NCI-H146 (cell line): ENCODE measurements at places on chromosomes 2 and 18.
A peak's percentile ranks its signal among the peaks of the same experiment; 100 is the strongest.

DNA sequence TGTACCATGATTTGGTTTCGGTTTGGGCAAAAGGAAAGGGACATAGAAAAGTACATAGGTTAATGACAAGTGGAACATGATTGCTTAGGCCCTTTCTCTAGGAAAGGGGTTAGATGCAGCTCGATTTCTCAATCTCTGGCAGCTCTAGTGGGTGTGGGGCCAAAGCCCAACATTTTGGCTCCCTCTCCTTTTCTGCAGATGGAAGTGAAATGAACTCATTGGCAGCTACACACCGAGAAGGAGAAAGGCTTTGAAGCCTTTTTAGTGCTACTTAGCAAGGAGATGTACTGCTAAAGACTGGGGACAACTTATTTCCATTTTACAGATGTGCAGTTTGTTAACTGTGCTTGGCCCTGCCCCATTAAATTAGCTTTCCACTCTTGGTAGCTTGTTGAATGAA is 93.8 kb downstream of the LYPD6B start:
- DNase-seq, result no peak

- no peak for DNase-seq
Measured at GRCh38 chr2:46053564-46053963, 243.6 kb upstream of the EPAS1 start.

GRCh38 chr2:218060118-218060517 is 8.9 kb upstream of the RUFY4 start:
- DNase-seq, result no peak

GRCh38 chr2:149040451-149040850 is 2.0 kb downstream of the LYPD6B start:
- peak; percentile 28 for DNase-seq

DNA sequence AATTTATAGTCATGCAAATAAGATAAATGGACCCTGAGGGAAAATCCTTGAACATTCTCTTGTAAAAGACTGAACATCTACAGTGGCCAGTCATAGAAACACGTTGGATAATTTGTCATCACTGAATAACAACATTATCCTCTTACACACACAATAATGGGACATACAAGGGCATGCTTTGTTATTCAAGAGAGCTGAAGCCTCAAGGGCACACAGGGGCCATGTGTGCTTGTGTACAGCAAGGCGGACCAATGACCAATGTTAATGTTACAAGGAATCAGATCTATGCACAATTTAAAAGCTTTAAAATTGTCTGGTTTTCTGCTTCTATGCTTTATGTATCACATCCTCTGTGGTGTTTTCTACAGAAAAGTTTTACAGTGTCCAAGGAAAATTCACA is 23.7 kb downstream of the COL6A3 start:
- DNase-seq, result no peak

GRCh38 chr2:10406016-10406415 is 42.1 kb downstream of the ODC1 start:
- DNase-seq, result no peak

- DNase-seq, result no peak
Measured at GRCh38 chr2:119204525-119204924, 19.1 kb upstream of the STEAP3 start.

- no peak for DNase-seq
Measured at GRCh38 chr18:61917818-61918217, 25.0 kb upstream of the RNF152 start.

GRCh38 chr18:26290385-26290784 is 64.1 kb downstream of the TAF4B start:
- DNase-seq, result no peak

DNA sequence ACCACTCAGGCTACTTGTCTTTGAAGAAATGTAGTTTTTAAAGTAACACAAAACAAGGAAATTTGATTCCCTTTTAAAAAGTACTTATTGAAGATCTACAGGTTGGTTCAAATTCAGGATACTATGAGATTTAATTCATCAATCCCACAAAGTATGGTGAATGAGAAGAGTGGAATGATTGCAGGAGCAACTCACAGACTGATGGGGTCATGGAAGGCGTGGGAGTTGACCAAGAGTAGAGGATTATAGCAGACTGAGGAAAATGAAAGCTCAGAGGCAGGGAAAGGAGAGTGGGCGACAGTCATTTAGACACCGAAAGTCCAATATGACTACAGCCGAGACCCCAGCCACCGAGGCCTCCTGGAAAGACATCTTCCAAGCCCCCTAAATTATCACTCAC is 12.5 kb upstream of the DAPL1 start:
- DNase-seq, result no peak

DNA sequence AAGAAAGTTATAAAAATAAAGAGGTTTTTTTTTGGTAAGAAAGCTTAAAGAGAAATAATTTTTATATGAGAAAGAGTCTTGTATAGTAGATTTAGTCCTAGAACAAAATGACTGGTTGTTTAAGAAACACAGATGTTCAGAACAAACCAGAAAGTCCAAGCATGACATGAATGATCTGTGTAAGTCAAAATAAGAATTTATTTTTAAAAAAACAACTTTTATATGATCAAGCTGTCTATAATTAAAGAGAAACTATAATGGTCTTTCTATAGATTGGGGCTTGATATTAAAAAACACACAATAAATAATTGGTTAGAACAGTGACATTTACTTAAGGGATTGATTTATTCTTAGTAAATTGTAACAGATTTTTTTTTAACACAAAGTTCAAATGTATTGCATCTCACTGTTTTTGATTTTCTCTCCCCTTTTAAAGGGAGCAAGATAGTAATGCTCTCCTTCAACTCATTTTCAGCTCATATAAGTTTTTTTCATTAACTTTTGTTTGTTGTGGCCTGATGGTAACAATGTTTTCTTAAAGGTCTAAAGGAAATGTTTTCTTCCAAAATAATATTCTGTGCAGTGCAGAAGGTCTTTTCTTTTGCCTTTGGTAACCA is 1256.8 kb downstream of the LRP1B start:
- DNase-seq, result no peak

GRCh38 chr2:118857677-118858484 is 10.4 kb upstream of the EN1 start:
- no peak for DNase-seq

GRCh38 chr18:55908901-55909366 is 320.9 kb upstream of the TCF4 start:
- DNase-seq, result no peak

GRCh38 chr2:20450201-20450999 is 3.5 kb downstream of the RHOB start:
- no peak for DNase-seq

GRCh38 chr2:216603010-216603883 is 30.0 kb upstream of the IGFBP2 start:
- no peak for DNase-seq

DNA sequence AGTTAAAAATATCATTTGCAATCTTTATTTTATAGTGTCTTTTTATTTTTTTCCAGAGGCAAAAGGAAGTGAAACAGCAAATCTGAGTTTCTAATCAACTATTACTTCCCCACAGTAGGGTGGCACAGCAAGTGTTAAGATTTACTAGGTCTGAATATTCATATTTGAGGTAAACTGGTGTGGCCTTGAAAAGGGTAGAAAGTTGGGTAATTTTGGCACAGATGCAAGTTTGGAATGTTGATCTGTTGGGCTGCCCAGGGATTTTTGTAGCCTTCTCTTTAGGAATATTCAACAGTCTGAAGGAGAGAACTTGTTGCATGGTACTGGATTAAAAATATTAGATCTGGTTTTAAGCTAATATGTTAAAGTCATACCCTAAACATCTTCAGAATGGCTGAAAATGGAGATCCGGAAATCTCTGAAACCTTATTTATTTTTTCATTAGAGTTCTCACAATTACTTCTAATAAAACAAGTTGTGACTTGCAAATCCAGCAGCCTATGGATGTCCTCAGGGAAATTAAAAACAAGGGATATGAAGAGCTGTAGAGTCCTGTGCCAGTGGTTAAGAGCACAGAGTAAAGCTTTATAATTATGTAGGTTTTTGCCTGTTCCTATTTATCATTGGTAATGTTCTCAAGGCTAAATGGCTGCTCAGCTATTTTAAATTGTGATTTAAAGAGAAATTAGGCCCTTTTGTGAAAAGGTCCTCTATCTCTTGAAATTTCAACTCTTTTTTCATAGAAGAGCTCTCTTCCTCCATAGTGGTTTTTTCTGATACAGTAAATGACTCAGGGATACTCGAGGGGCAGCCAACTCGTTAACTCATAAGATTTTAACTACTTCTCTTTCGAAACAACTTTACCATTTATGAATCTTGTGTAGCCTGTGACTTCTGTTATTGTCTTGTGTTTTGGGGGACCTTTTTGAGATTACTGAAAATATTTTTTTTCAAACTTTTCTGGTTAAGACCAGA is 11.0 kb downstream of the TANK start:
- DNase-seq, result no peak

DNA sequence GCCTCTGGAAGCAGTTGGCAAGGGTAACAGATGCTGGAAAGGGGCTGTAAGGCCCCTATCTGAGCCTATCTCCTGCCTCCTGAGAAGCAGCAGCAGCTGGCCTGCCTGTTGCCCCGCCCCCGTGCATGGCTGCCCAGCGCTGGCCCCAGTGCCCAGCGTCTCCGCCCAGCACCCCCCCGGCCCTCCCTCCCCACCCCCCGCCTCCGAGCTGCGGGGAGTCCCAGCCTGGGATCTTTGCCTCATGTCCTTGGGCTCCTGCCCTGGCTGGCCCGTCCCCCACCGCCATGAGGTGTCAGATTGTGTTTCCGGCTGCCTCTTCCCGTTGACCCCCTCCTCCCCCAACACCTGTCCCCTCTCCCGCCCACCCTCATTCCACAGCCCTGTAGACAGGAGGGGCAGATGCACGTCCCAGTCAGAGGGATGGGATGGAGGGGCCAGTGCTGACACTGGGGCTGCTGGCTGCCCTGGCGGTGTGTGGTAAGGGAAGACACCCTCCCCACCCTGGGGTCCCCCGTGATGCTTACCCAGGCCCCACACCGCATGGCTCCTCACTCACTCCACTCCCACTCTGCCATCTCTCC is at the start of gene CHRND:
Gene CHRND, plus strand, starts transcription at position 370 of the 581 bp plus-strand sequence. Its CDS starts 56 bp downstream, at position 426.
- peak; percentile 34 for DNase-seq

DNA sequence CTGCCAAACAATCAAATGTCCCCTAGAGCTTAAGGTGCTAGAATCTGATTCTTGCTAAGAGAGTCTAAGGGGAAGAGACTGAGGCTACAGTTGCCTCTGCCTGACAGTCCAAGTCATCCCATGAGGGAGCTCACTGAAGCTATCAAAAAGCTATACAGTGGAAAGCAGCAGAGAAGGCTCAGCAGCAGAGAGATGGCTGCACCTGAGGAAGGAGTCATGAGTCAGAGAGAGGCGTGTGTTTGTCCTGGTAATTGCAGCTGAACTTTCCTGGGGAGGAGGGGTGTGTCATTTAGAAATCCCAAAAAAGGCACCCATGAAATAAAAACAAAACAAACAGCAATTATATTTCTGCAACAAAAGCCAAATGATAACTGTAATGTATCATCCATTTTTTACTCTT is 305.2 kb upstream of the UBE2E3 start:
- peak; percentile 52 for DNase-seq

GRCh38 chr2:100818606-100819369 is 1.2 kb upstream of the NPAS2 start:
- peak; percentile 11 for DNase-seq
